ENCODE measurements at places on chromosomes 4 and X.

- DNase-seq, result no peak
These were observed 2012.4 kb upstream of the IGFBP7 start for GRCh38 chr4:59122626-59123025.

GRCh38 chr4:85298037-85298436 is 176.9 kb upstream of the ARHGAP24 start:
- DNase-seq, result no peak

DNA sequence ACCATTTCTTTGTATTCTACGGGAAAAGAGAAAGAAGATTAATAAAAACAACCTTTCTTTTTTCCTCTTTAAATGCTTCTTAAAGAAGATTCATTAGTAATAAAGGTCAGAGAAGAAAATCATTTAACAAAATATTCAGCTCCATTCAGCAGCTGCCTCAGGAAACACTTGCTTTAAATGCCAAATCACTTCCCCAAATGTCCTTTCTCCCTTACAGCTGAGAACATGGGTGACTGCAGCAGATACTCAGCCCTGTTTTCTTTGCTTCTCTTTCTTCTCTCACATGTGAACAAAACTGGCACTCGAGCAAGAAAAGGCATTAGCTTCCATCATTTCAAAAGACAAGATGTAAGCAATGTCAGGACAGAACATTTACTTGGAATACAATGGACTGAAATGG is 120.2 kb downstream of the INPP4B start:
- no peak for DNase-seq

DNA sequence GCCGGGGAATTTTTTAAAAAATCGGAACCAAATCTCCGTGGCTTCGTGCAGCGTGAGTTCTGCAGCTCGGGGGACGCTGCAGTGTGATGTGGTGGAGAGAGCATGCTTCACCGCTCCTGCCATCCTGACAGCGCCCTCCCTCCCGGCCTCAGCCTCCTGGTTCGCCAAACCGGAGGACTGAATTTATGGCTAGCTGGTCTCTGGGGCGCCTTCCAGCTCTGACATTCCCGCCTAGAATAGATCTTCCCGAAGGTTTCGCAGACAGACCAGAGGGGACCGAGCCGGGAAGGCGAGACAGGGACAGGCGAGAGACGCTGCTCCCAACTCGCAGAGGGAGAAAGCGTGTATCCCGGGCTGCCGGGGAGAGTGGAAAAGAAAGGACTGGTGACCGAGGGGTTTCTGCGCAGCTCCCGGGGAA is 25.9 kb downstream of the HOPX start:
- no peak for DNase-seq

- no peak for DNase-seq
These were observed 8.1 kb downstream of the SEPTIN6 start for GRCh38 chrX:119684916-119685224.

DNA sequence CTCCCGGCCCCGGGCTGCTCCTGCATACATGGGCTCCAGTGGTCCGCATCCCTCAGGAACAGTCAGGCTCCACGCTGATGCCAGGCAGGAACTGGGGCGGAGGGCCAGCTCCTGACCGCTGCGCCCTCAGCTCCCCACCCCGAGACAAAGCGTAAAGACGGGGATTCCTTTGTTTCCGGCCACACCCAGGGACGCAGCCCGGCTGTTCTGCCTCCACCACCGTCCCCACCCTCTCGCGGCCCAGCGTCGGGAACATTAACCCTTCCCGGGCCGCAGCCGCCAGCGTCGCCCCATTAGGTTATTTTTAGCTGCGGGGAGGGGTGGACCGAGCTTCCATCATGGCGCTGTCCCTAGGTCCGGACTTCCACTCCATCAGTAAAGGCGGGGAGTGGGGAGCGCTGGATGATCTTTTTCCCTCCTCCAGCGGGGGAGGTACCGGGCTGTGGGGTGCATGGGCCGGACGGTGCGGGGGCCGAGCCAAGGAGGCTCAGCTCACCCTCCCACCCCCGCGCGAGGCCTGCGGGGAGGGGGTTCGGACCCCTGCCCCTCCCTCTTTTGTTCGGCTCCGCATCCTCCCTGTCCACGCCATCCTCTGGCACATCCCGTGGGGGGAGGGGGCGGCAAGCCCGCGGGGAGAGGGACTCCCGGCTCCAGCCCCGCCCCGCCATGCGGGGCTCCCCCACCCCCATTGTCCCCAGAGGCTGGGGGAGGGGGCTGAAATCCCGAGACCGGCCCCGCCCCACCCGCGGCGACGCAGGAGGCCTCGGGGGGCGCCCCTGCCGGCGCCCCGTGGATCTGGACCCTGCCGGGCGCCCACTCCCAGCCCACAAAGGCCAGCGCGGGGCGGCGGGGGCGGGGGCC is 5.3 kb downstream of the CRMP1 start:
- DNase-seq, result no peak

DNA sequence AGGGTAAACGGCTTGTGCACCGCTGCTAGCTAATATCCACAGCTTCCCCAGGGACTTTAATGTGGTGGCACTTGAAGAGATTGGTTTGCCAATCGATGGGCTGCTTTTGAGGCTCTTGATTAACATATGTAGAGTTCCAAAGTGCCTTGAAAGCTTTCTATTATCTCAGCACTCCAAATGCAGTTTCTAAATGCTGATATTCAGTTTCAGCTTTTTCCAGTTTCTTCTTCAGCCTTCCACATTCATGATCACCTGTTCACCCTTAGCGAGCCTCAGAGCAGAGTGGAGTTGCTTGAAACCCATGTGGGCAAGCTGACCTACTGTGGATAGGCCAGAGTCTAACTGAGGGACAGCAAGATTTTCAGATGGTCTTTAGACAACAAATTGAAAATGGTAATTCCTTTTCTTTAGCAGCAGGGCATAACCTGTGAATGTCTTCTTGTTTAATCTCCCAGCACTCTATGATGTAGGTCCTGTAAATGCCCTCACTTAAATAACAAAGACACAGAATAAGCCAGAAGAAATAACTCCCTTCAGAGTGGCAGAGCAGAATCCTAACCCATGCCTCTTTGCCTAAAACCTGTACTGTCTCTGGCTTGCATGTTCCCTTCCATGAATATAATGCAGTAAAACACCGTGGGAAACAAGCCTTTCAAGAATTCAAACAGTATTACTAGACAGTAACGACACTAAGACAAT is 99.8 kb downstream of the TSPAN5 start:
- no peak for DNase-seq

DNA sequence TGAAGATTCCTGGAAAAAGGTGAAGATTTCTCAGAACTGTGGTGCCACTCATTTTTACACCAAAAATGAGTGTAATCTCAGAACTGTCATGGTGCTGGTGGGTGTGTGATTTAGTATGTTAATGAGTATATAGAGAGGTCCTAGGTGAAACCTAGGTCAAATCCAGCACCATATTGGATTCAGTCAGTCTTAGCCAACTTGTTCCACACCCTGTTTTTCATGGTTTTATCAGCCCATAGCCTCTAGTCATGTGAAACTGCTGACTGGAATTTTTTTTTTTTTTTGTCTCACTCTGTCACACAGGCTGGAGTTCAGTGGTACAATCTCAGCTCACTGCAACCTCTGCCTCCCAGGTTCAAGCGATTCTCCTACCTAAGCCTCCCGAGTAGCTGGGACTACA is 58.0 kb downstream of the LAS1L start:
- DNase-seq, result no peak

- DNase-seq, result no peak
These were observed 59.0 kb upstream of the MID1 start for GRCh38 chrX:10679387-10679786.

GRCh38 chr4:67522851-67523671 is 22.2 kb downstream of the CENPC start:
- no peak for DNase-seq

GRCh38 chrX:130085551-130086446 is 24.5 kb downstream of the ELF4 start:
- no peak for DNase-seq

GRCh38 chr4:13570916-13571315 is 26.6 kb upstream of the NKX3-2 start:
- no peak for DNase-seq

DNA sequence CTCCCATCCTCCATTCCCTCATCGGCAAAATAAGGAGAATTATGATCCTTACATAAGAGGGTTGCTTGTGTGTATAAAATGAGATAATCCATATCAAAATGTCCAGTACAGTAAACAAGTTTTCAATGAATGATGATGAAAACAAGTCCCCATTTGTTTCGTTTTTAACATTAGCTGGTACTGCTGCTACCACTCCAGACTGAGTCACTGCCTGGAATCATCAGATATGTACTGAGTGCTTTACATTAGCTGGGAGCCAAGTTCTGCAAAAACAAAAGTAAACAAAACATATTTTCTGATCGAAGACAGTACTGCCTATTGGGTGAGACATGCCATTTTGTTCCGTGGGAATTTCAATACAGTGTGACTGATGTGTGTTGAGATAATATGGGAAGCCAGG is 123.2 kb upstream of the IGFBP7 start:
- no peak for DNase-seq

- DNase-seq, result no peak
These were observed 10.9 kb upstream of the GATB start for GRCh38 chr4:151771664-151772063.

GRCh38 chrX:20433388-20433775 is 166.7 kb upstream of the RPS6KA3 start:
- DNase-seq, result no peak

DNA sequence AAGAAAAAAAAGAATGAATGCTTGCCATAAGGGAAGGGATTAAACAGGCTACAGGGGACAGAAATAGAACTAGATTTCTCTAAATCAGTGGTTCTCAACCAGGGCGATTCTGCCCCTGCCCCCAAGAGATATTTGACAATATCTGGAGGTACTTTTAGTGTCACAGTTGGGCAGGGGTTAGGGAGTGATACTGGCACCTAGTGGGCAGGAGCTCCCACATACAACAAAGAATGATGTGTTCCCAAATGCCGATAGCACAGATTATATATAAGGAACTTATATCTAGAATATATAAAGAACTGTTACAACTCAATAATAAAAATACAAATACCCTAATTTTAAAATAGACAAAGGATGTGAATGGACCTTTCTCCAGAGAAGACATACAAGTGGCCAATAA is 14.7 kb downstream of the S100G start:
- no peak for DNase-seq

DNA sequence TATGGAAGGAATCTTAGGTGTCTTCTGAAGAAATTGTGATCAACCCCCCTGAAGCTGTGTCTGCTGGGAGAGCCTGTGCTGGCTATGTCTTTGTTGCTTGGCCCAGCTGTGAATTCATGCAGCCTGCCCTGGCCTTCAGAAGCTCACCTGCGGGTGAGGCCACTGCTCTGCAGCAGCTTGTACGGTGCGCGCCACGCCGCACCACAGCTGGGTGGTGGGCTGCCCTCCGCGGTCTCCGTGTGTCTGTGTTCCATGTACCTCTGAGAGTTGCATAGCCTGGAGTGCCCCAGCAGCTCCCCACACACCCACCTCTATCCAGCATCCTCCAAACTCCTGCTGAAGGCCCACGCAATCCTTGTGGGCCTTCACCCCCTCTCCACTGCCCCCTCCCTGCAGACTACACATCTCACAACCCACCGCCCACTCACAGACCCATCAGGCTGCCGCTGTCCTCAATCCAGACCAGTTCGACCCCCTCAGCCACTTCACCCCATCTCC is 65.6 kb downstream of the ENPP6 start:
- DNase-seq, result no peak

GRCh38 chrX:129347291-129347690 is 176.0 kb downstream of the SMARCA1 start:
- DNase-seq, result no peak

- DNase-seq, result no peak
These were observed 165.3 kb upstream of the FTHL17 start for GRCh38 chrX:31237189-31237588.

DNA sequence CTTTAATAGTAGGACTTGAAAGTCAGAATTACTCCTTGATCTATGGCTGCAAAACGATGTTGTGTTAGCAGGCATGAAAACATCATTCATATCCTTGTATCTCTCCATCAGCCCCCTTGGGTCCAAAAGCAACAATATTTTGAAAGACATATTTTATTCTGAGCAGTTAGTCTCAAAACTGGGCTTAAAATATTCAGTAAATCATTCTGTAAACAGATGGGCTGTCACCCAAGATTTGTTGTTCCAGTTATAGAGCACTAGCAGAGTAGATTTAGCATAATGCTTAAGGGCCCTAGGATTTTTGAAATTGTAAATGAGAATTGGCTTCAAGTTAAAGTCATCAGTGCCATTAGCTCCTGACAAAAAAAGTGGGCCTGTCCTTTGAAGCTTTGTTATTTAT is 1565.6 kb downstream of the STIM2 start:
- no peak for DNase-seq

DNA sequence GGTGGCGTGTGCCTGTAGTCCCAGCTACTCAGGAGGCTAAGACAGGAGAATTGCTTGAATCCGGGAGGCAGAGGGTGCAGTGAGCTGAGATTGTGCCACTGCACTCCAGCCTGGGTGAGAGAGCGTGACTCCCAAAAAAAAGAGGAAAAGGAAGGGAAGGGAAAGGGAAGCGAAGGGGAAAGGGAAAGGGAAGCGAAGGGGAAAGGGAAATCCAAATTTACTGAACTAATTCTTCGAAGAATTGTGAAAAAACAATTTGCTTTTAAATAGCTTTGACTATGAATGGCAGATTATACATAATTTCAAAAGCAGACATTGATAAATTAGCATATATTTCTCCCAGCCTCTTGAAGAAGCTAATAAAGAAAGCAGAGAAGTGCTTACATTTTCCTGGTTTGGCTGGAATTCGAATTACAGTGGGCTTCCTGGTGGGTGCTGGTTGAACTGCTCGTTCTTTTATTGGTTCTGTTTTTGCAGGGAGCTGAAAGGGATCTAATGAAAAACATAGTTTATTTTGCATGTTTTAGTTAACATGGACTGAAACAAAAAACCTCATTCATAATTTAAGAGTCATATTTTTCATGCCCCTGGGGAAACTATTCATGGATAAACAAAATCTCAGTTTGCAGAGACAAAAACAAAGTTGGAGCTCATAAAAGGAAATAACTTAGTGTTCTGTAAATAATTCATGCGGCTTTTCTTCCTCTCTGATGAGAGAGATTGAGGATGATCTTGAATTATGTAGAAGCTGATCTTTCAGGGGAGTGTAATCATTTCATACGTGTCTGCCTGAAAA is 66.0 kb downstream of the RPS3A start:
- no peak for DNase-seq

DNA sequence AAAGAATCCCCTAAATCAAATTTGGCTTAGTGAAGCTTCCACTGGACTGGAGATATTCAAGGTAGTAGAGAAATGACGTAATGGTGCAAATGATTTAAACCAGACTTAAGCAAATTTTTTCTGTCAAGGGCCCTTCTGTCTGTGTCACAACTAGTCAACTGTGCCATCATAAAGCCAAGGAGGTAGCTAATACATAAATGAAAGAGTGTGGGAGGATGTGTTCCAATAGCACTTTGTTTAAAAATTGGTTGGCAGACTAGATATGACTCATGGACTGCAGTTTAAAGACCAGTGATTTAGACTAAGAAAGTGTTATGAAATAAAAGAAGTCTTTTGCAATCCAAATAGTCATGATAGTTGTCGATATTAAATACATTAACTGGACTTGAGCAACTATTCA is 24.3 kb upstream of the TEX13C start:
- no peak for DNase-seq

GRCh38 chr4:83054928-83055327 is 19.9 kb downstream of the COPS4 start:
- no peak for DNase-seq
